ENCODE measurements at places on chromosomes 1 and 21.

- DNase-seq, result no peak
Measured at GRCh38 chr1:206472886-206473285, 2.6 kb downstream of the IKBKE start.

GRCh38 chr21:32463889-32464300, 51.4 kb downstream of the EVA1C start:
- DNase-seq, result no peak

GRCh38 chr1:31567956-31568570, 8.3 kb upstream of the TINAGL1 start:
- no peak for DNase-seq

DNA sequence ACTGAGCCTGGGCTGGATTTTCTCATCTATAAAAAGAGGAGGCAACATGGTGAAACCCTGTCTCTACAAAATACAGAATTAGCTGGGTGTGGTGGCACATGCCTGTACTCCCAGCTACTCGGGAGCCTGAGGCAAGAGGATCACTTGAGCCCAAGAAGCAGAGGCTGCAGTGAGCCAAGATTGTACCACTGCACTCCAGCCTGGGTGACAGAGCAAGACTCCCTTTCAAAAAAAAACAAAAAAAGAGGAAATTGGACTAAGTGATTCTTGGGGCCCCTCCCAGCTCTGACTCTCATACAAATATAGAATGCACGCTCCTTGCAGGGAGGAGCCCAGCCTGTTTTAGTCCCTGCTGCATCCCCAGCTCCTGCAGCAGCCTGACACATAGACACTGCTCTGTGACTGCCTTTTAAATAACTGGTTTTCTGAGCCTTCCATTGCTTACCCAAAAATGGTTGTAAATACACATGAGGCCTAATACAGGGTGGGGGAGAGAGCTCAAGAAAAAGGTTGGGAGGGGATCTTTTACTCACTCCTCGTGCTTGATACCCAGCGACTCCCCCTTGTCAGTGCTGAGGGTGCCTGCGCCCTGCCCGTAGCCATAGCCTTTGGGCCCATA, 17.2 kb downstream of the CSRP1 start:
- DNase-seq, result no peak

DNA sequence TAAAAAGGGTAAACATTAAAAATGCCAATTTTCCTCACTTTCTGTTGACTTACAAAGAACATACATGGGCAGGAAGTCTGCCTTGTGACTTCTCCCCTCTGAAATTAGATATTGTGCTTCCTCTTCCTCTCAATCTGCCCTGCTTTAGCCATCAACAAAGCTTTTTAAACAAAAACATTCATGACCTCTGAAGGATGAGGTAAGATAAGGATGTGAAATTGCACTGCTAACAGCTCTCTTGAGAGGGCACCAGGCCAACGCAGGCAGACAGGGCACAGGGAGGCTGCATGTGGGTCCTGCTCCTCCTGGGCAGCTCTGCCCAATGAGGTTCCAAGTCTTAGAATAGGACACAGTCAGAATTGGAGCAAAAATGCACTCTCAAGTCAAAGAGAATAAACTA, 62.1 kb downstream of the DEGS1 start:
- peak; percentile 60 for DNase-seq

- DNase-seq, result no peak
Measured at GRCh38 chr1:43548285-43549271, 17.9 kb downstream of the PTPRF start.

DNA sequence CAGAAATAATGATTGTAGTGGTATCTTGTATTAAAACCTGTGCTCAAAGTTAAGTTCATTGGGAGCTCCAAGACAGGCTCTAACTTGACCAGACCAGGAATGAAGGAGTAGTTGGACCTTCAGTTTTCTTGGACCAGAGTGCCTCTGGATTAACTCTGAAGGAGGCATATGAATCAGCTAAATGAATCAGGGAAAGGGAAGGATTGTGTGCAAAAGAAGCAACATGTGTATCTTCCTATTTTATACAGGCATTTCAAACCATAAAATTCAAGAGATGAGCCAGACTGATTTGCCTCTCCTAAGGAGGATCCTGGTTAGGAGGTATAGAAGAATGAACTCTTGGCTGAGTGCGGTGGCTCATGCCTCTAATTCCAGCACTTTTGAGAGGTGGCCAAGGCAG, 71.4 kb downstream of the CC2D1B start:
- DNase-seq, result no peak

DNA sequence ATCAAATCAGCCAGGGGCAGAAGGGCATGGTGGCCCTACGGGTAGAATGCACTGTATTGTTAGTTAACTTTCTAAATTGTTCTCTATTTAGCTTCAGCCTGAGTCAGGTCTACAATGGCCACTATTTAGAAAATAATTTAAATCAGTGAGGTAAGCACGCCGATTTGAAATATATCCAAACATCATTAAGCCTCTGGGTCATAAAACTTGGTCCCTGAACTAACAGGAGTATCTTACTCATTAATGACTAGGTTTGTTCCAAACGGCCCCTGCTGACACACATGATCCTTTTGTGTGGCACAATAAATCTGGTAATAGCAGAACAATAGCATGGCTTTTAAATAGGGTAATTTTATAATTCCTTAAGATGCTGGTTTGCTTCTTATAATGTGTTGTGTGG, 48.4 kb downstream of the STX6 start:
- DNase-seq, result no peak

DNA sequence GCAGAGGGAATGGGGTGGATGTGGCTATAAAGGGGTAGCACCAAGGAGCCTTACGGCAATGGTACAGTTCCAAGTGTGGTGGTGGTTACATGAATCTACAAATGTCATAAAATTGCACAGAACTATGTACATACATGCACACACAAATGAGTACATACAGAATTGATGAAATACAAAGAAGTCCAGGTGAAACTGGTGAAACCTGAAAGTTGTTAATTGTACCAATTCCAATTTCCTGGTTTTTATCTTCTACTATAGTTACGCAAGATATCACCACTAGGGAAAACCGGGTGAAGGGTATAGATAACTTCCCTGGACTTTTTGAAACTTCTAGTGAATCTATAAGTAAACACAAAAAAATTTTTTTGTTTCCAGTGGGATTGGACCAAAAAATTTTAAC, 18.9 kb downstream of the HSF2BP start:
- DNase-seq, result no peak

DNA sequence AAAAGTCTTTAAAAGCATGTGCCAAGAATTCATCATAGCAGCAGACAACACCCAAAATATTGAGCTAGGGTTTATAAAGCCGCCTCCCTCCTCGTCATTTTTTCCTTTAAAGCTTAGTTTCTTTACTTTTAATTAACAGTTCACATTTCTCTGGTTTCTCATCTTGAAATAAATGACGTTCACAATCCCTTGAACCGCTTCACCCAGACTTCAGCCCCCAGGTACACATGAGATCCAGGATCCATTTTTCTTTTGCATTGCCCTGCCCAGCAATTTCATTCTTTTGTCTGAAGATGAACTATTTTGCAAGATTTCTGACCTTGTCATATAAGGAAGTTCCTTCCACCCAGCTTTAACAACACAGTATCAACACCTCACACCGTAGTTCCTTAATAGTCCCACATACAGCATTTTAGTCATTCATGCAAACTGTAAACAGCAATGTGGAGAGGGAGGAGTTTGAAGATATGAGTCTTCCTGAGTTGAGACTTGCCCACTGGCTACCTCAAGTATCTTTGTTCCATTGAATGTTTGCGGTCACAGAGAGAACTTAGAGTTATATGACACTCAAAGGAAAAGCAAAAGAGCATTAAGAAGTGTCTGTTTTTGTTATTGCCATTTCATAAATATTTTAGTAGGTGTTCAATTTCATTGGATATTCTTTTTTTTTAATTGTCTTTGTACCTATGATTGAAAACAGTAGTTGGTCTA, 35.3 kb upstream of the CACYBP start:
- no peak for DNase-seq

DNA sequence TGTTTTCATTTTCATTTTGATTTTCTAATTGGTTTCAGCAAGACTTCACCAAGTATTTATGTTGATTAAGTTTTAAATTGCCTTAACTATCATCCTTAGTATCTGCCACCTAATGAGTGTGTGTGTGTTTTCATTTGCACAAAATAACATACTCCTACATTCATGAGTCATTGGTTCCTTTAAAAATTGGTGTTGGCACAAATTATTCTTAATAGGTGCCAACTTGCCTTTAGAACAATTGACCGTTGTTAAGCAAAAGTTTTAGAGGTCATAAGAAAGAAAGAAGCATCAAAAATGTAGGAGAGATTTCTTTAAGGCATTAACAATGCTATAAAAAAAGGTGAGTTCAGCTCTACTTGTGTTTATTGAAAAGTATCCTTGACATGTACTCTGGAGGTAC, 77.5 kb downstream of the FNBP1L start:
- no peak for DNase-seq

GRCh38 chr1:19435851-19436455, 49.4 kb downstream of the CAPZB start:
- no peak for DNase-seq

DNA sequence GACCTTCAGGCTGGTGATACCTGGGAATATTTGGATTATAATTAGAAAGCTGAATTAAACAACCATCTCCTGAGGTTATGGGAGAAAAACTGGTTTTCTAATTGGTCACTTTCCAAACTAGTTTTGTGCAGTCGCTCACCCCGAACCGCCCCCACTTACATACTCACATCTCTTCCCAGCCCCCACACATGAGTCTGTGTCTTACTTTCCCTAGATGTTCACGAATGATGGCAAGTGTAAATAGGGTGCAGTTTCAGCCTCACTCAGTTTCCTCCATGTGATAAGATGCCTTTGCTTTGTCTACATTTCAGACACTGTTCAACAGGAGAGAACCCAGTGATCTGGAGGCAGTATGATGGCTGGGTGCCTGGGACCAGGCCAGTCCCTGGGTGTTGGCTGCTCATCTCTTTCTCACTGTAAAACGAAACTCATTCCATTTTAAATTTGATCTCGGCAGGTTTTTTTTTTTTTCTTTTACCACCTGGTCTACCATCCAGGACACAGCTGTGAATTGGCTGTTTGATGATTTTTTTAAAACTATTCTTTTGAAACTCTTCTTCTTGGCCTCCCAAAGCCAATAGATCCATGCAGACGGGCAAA, 164.3 kb upstream of the RAB4A start:
- no peak for DNase-seq

GRCh38 chr1:178576841-178577240, 63.9 kb downstream of the TEX35 start:
- no peak for DNase-seq

DNA sequence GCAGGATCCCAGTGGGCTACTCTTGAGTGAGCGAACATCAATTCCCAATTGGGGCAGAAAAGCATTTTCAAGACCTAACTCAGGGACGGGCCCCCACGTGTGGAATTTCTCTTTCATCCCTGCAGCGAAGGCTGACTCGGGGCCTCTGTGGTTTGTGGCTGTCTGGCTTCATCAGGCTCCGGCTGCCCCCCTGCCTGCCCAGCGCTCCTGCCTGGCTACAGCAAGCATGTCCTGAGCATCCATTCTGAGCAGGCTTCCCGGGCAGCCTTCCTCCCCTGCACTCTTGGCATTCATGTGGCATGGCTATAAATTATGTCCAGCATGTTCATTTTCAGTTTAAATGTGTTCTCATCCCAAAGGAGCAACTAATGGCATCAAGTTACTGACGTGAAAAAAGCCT, 588.1 kb downstream of the KIF26B start:
- DNase-seq, result no peak

GRCh38 chr1:2956576-2956975, 64.7 kb upstream of the ACTRT2 start:
- DNase-seq, result no peak

- DNase-seq, result no peak
Measured at GRCh38 chr1:18575620-18576019, 55.0 kb upstream of the PAX7 start.

DNA sequence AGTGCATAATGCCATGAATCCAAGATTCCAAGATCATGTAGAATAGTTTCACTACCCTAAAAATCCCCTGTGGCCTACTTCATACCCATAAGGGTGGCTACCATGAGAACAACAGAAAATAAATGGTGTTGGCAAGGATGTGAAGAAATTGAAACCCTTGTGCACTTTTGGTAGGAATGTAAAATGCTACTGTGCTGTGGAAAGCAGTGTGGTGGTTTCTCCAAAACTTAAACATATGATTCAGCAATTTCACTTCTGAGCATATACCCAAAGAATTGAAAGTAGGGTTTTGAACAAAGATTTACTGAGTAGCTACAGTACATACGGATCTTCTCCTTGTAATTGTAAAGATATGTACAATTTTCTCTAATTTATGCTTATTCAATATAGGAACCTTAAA, 16.0 kb downstream of the FNBP1L start:
- DNase-seq, result no peak

- DNase-seq, result peak; percentile 48
Measured at GRCh38 chr1:18211764-18212163, 104.2 kb downstream of the IGSF21 start.

- DNase-seq, result no peak
Measured at GRCh38 chr1:68128157-68128556, 77.7 kb upstream of the DIRAS3 start.

DNA sequence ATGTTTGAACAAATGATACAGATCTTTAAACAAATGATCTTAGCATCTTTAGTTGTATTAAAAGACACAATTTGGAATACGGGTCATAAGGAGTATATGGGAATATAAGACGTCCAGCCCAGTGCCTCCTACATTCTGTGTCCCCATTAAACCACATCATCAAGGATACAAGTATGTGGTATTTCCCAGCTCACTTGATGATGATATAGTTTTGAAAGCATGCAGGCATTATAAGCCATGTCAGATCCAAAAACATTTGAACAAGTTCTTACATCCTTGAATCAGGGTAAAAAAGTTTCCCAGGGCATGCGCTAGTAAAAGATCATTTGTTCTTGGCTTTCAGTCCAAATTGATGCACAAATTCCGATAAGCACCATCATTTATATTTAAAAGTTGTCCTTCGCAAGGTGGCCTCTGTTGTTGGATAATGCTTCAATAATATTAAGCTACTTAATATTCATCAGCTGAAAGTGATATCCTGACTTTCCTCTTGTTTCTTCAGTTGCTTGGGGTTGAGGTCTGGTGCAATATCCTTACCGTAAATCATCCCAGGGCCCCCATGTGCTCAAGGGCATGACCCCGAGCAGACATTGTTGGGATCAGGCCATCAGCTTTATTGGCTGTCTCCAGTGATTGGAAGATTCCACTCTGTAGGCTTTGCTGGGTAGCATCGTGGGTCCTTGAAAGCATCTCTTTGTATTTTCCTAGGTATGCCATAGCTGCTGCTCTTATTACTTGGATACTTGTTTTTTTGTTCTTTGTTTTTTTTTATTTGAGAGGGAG, 61.8 kb downstream of the CENPF start:
- DNase-seq, result no peak

DNA sequence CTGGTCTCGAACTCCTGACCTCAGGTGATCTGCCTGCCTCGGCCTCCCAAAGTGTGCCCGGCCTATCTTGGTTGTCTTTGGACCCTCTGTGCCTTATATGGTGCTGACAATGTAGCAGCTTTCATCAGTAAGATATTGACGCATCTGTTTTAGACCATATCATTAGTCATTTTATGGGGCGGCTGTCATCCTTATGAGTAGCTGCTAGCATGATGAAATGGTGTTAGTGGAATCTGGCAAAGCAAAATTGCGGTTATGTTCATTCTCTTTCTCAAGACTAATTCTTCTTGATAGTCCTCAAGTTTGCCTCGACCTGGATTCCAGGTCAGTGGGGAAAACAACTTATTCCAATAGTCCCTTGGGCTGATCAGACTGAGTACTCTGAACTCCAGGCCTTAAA, 199.9 kb downstream of the PRDM2 start:
- no peak for DNase-seq

Data from left colon (tissue), 2 donors.